ENCODE measurements at places on chromosomes 11 and 22. TPM values are rescaled to one million over a fixed set of nuclear protein-coding genes. Genes with fewer than 3 reads are reported as not detected.

Gene PKDREJ
- total RNA-seq, result not detected

Gene MRGPRE
- total RNA-seq, result not detected

Gene KCNQ1OT1
- total RNA-seq, result 1.5 TPM

Gene C11orf97
- total RNA-seq, result not detected

Gene OSM
- not detected for total RNA-seq

- DNase-seq, result peak; percentile 96
Observed at GRCh38 chr11:73308961-73309919, 1.2 kb downstream of the ARHGEF17 start.

DNA sequence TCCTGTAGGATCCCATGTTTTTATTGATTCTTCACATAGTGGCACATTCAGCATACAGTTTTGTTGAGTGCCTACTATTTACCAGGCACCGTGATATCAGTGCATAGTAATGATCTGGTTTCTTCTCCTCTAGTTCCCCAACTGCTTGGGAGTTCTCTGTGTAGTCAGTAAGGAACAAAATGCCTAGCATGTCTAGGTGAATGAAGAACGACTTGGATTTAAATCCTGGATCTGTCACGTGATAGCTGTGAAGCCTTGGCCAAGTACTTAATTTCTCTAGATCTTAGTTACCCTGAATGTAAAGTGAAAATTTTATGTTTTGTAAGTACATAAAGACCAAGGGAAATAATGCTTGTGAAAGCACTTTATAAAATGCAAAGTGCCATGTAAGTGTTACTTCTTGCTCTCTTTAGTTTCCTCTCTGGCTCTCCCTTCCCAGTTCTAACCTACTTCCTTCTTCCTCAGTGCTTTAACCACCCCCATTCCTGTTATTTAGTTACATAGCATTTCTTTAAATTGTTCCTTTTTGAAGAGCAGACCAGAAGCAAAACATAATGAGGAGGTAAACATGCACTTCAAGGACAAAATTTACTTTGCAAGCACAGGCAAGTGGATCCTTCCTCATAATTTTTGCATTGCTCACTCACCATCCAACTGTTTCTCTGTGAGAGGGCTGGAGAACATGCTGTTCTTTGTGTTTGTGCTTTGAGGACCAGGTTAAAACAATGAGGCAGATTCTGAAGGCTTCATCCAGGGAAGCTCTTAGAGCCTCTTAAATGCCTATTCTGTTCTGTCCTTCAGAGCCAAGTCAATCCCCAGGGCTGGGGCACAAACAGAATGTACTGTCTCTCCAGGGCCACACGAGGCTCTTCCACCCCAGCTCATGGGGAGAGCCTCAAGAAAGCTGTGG, 353.9 kb upstream of the TENM4 start:
- no peak for DNase-seq

Gene OR4A16
- not detected for total RNA-seq

GRCh38 chr11:64007629-64008282, 21.5 kb downstream of the OTUB1 start:
- no peak for DNase-seq
